Activated T-helper 2 cell treated with anti-CD3 and anti-CD28 coated beads, Interferon-gamma antibody, Interleukin-2, Interleukin-4, amounts not matched to agents 10 μg/mL and 5 μg/mL and 100 μg/mL, durations not matched to agents 14 hours and 24 hours and 36 hours (primary cell): ENCODE measurements at places on chromosomes 4 and X. TPM values are rescaled to one million over a fixed set of nuclear protein-coding genes. Genes with fewer than 3 reads are reported as not detected.
A peak's percentile ranks its signal among the peaks of the same experiment; 100 is the strongest.

DNA sequence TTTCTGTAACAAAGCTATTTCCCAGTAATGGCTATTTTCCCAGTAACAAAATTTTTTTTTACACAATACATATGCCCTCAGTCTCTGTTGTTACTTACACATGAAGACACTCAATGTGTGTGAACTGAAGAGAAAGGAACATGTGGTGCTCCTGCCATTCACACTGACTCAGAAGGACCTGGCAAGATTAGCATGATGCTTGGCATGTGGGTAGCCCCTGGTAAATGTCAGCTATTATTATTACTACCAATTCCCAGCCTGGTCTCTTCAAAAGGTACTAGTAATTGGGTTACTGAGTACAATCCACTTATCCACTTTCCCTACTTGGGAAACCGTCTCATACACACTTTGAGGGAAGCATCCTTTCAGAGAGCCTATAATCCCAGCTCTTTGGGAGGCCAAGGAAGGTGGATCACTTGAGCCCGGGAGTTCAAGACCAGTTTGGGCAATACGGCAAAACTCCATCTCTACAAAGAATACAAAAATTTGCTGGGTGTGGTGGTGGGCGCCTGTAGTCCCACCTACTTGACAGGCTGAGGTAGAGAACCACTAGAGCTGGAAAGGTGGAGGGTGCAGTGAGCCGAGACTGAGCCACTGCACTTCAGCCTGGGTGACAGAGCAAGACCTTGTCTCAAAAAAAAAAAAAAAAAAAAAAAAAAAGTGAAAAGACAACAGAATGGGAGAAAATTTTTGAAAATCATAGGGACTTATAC lies 14.6 kb downstream of the RBBP7 start:
- no peak for DNase-seq
- peaks cover 51% of the 10 kb centered on the region for H3K4me1 ChIP-seq
- H3K4me3 ChIP-seq: no peak overlapping the region
- H3K36me3 ChIP-seq: peaks cover 81% of the 10 kb centered on the region
- H3K27ac ChIP-seq: peak overlapping the region; percentile 72
- H3K27me3 ChIP-seq: no peaks in the 10 kb centered on the region

The JCHAIN gene
- not detected in 2 replicates for total RNA-seq

The NPY5R gene
- not detected in 2 replicates for total RNA-seq

- H3K27me3 ChIP-seq: no peaks in the 10 kb centered on the region
- no peak for DNase-seq
- no peaks in the 10 kb centered on the region for H3K36me3 ChIP-seq
- H3K27ac ChIP-seq: no peak overlapping the region
- H3K4me1 ChIP-seq: no peaks in the 10 kb centered on the region
These were observed 3.6 kb downstream of the MAGEA11 start for GRCh38 chrX:149715468-149715867.

- no peaks in the 10 kb centered on the region for H3K36me3 ChIP-seq
- peak; percentile 51 for DNase-seq
- peaks cover 7% of the 10 kb centered on the region for H3K27me3 ChIP-seq
- H3K4me3 ChIP-seq: peak within 1 kb of the TSS; percentile 87
- H3K27ac ChIP-seq: no peak within 1 kb of the TSS
- peaks cover 21% of the 10 kb centered on the region for H3K4me1 ChIP-seq
These were observed at the start of gene AMOT for GRCh38 chrX:112840382-112841113. Gene AMOT (minus strand): TSS chrX:112840831. CDS start chrX:112823126, 17,705 bp downstream.

GRCh38 chr4:99654361-99654761 lies 3.3 kb downstream of the C4orf54 start:
- H3K4me3 ChIP-seq: no peak overlapping the region
- H3K4me1 ChIP-seq: no peaks in the 10 kb centered on the region
- H3K27ac ChIP-seq: no peak overlapping the region
- no peak for DNase-seq
- no peaks in the 10 kb centered on the region for H3K36me3 ChIP-seq

DNA sequence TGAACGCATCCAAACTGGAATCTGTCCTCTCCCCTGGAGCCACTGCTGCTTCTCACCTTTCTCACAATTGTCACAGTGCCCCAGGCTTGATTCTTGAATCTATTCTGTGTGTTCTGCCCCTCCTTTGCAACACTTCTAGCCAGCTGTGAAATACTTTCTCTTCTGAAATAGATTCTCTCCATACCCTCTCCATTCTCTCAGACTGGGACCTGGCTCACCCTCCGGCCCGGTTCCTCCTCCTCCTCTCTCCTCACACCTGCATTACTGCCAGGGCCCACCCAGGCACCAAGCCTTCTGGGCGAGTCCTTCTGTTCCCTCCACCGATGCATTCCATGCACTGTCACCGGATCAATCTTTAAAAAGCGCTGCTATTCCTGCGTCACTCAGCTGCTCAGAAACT lies 336.1 kb downstream of the UNC5C start:
- H3K4me3 ChIP-seq: no peak overlapping the region
- H3K4me1 ChIP-seq: peaks cover 11% of the 10 kb centered on the region

- DNase-seq: no peak
- H3K36me3 ChIP-seq: no peaks in the 10 kb centered on the region
- H3K4me3 ChIP-seq: no peak overlapping the region
- H3K27me3 ChIP-seq: no peaks in the 10 kb centered on the region
- H3K4me1 ChIP-seq: no peaks in the 10 kb centered on the region
These were observed 60.2 kb downstream of the ATOH1 start for GRCh38 chr4:93888768-93889167.

The SLC10A6 gene
- not detected in 2 replicates for total RNA-seq

DNA sequence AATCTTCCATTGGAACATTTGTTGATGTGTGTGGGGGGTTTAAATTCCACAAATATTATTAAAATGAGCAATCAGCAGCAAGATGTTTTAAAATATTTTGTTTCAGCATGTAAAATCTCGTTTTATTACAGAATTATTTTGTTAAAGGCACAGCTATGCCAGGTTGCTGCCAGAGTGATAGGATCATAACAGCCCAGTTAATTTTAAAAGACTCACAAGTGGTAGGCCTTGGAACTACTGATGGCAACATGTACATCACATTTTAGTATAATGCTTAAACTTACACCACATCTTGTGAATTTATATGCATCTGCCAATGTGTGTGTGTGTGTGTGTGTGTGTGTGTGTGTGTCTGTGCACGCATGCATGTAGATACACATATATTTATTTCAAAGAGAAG lies 97.8 kb upstream of the SPRY1 start:
- no peaks in the 10 kb centered on the region for H3K27me3 ChIP-seq
- H3K36me3 ChIP-seq: no peaks in the 10 kb centered on the region
- H3K4me1 ChIP-seq: peaks cover 2% of the 10 kb centered on the region
- H3K27ac ChIP-seq: no peak overlapping the region
- no peak for DNase-seq
- no peak overlapping the region for H3K4me3 ChIP-seq

GRCh38 chr4:95701500-95702170 lies 138.3 kb upstream of the PDHA2 start:
- no peak overlapping the region for H3K4me3 ChIP-seq
- H3K4me1 ChIP-seq: no peaks in the 10 kb centered on the region
- H3K27me3 ChIP-seq: no peaks in the 10 kb centered on the region
- no peaks in the 10 kb centered on the region for H3K36me3 ChIP-seq
- no peak overlapping the region for H3K27ac ChIP-seq
- DNase-seq: no peak

DNA sequence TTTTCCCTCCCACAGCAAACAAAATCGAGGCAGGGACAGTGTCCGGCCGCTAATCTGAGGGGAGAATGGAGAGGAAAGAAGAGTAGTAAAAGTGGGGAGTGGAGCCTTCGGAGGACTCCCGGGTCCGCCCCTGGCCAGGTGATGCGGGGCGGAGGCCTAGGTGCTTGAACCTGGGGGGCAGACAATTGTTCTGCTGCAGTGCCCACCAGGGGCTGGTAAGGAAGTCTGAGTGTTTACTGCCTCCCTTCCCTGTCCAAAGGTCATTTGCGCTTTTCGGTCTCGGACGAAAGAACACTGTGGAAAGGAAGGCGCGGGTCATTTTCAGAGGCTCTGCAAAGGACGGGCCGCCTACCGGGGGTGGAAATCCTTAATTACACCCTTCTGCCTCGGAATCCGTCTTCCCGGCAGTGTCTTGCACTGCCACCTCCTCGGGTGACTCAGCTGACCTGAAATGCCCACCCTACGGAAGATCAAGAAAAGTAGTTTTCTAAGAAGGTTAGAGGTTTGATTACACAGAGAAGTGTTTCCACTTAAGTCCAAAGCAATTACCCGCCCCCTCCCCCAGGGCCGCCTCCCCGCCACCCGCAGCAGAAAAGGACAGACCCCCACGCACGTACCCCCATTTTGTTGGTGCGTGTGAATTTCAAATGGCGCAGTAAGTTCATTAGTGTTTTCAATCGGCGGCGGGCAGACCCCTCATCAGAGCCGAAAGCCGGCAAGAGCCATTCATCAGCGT lies 99.9 kb upstream of the TENM3 start:
- H3K4me3 ChIP-seq: peak overlapping the region; percentile 73
- no peak for DNase-seq
- H3K27me3 ChIP-seq: peaks cover 70% of the 10 kb centered on the region
- no peak overlapping the region for H3K27ac ChIP-seq
- no peaks in the 10 kb centered on the region for H3K36me3 ChIP-seq

DNA sequence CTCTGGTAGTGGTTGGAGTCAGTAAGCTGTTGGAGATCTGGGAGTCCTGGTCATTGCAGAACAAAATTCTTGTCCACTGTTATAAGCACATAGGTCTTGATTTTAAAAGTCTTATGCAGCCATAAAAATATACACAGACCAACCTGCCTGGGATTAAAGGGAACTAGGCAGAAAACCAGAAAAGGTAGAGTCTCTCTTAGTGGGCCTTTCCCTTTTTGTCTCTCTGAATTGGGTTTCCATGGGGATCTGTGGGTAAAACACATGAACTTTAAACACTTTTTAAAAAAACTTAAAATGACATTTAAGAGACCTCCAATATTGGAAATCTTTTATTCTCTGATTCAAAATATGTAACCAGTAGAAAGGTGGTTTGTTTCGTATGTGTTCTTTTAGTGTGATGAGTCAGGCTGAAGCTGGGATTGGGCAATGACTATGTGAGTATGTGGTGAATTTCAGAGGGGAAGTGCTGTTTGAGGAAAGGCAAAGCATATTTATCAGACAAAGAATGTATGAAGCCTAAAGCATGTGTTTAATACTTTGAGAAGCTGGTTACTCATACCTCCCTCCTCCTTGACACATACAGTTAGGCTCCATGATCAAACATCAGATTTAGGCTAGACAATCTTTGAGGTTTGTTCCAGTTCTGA lies 29.6 kb downstream of the SLC16A2 start:
- H3K36me3 ChIP-seq: no peaks in the 10 kb centered on the region
- no peak for DNase-seq
- H3K4me1 ChIP-seq: peaks cover 18% of the 10 kb centered on the region
- H3K27ac ChIP-seq: peak overlapping the region; percentile 80

DNA sequence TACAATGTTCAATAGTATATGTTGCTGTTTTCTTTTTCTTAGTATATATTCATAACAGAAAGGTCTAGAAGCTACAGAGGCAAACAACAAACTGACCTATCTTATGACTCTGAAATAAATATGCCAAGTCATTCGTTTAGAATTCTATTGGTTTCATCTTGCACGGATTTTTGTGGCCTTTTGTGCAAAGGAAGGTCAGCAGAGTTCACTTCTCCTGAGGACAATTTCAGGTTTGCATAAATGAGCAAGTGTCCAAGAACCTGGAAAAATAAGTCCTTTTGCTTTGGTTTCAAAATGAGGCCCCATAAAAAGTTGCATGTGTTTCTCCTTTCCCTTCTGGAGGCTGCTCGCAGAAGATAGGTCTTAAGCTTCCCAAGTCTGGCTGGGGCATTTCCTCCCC lies 156.9 kb downstream of the APBB2 start:
- no peaks in the 10 kb centered on the region for H3K4me1 ChIP-seq
- no peak overlapping the region for H3K27ac ChIP-seq
- no peak overlapping the region for H3K4me3 ChIP-seq
- DNase-seq: no peak

DNA sequence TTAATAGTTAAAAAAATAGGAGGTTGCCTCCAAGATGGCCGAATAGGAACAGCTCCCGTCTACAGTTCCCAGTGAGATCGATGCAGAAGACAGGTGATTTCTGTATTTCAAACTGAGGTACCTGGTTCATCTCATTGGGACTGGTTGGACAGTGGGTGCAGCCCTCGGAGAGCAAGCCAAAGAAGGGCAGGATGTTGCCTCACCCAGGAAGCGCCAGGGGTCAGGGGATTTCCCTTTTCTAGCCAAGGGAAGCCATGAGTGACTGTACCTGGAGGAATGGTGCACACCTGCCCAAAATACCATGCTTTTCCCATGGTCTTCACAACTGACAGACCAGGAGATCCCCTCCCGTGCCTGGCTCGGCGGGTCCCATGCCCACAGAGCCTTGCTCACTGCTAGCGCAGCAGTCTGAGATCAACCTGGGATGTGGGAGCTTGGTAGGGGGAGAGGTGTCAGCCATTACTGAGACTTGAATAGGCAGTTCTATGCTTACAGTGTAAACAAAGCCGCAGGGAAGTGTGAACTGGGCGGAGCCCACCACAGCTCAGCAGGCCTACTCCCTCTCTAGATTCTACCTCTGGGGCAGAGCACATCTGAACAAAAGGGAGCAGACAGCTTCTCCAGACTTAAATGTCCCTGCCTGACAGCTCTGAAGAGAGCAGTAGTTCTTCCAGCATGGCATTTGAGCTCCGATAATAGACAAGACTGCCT lies 47.5 kb downstream of the PPA2 start:
- DNase-seq: no peak
- peaks cover 81% of the 10 kb centered on the region for H3K36me3 ChIP-seq
- H3K27ac ChIP-seq: no peak overlapping the region

- H3K36me3 ChIP-seq: no peaks in the 10 kb centered on the region
- no peaks in the 10 kb centered on the region for H3K4me1 ChIP-seq
- H3K27ac ChIP-seq: no peak overlapping the region
- H3K4me3 ChIP-seq: no peak overlapping the region
- DNase-seq: no peak
- H3K27me3 ChIP-seq: peaks cover 49% of the 10 kb centered on the region
These were observed 6.2 kb upstream of the FHDC1 start for GRCh38 chr4:152929888-152930287.

The CXCL3 gene
- total RNA-seq: 0.14 TPM in 1 of 2 replicates, not detected in the other
